ENCODE measurements at places on chromosomes 13 and 19. TPM values are rescaled to one million over a fixed set of nuclear protein-coding genes. Genes with fewer than 3 reads are reported as not detected.

GRCh38 chr13:67048084-67048820, 181.9 kb downstream of the PCDH9 start:
- H3K4me3 ChIP-seq, result no peak overlapping the region
- no peaks in the 10 kb centered on the region for H3K27me3 ChIP-seq
- peaks cover 8% of the 10 kb centered on the region for H3K4me1 ChIP-seq
- H3K36me3 ChIP-seq, result no peaks in the 10 kb centered on the region
- peak overlapping the region; percentile 47 for H3K27ac ChIP-seq

DNA sequence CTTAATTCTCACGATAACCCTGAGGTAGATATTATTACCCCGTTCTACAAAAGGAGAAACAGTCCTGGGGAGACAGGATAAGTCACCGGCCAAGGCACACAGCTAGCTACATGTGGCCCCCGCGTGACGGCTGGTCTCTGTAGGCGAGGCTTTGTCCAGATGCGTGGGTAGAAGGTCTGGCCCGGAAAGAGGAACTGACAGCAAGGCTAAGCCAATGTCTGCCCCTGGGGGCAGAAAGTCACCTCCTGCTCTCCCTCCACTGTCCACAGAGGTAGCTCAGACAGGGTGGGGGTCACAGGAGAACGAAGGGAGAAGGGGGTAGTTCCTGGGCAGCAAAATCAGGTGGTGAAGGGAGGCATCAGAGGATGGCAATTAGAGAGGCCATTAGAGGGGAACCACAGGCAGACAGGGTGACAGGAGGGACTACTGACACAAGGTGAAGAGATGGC, 1.8 kb downstream of the APOC4 start:
- H3K27me3 ChIP-seq, result no peaks in the 10 kb centered on the region
- H3K4me3 ChIP-seq, result no peak overlapping the region
- H3K27ac ChIP-seq, result no peak overlapping the region

DNA sequence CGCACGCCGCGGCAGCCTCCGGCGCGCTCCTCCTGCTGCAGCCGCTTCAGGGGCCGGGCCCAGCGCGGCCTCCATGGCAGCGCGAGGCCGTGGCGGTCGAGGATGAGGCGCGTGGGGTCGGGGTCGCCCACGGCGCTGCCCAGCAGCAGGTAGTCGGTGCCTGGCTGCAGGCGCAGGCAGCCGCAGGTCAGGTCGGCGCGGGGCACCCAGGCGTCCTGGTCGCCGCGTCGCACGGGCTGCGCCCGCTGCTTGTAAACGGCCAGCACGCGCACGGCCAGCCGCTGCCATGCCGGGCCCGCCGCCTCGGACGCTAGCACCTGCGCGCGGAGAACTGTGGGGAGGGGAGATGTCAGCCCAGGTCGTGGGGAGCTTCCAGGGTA, 11.1 kb downstream of the NTN5 start:
- no peaks in the 10 kb centered on the region for H3K27me3 ChIP-seq
- H3K4me1 ChIP-seq, result peaks cover 13% of the 10 kb centered on the region
- H3K4me3 ChIP-seq, result no peak overlapping the region
- H3K27ac ChIP-seq, result peak overlapping the region; percentile 69

- H3K4me3 ChIP-seq, result no peak overlapping the region
- no peak overlapping the region for H3K27ac ChIP-seq
- no peaks in the 10 kb centered on the region for H3K4me1 ChIP-seq
- no peak for DNase-seq
- peaks cover 5% of the 10 kb centered on the region for H3K27me3 ChIP-seq
- H3K36me3 ChIP-seq, result no peaks in the 10 kb centered on the region
Observed at GRCh38 chr13:19067767-19068166, 113.9 kb downstream of the TUBA3C start.

DNA sequence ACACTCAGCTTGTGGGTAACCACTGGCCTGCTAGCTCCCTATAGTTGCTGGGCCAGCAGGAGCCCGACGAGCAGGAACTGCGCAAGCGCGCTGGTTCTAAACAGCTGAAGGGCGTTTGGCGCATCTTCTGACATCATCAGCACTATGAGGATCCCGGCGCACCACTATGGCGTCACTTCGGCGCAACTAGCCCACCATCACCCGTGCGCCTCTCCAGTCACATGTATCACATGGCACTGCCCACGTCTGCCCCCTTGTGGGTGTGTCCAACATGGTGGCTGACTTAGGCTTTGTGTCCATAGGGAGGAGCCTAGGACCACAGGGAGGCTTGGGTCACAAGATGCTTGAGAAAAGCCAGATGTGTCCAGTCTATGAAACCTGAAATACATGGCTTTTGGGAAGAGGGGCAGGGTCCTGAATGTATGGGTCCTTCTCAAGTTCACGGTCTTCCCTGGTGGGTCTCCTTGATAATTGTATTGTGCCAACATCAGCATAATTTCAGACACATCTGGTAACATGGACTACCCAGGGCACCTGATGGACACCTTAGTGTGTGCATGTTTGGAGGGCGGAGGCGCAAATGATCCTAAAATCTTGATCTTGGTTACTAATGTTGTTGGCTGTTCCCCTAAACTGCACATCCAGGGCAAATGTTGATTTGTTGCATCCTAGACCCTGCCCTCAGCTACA, 18.0 kb downstream of the KLK4 start:
- no peaks in the 10 kb centered on the region for H3K4me1 ChIP-seq
- H3K36me3 ChIP-seq, result no peaks in the 10 kb centered on the region
- H3K27me3 ChIP-seq, result peaks cover 89% of the 10 kb centered on the region
- DNase-seq, result no peak
- no peak overlapping the region for H3K27ac ChIP-seq

GRCh38 chr19:18340190-18340989, at the start of gene PGPEP1:
TSS of gene PGPEP1 (plus strand) at chr19:18340598. CDS start at chr19:18340682, 84 bp downstream.
- H3K27ac ChIP-seq, result peak within 1 kb of the TSS; percentile 82
- no peaks in the 10 kb centered on the region for H3K27me3 ChIP-seq
- H3K36me3 ChIP-seq, result peaks cover 7% of the 10 kb centered on the region
- DNase-seq, result peak; percentile 83
- H3K4me1 ChIP-seq, result peaks cover 33% of the 10 kb centered on the region

- no peak for DNase-seq
- no peaks in the 10 kb centered on the region for H3K4me1 ChIP-seq
Observed at GRCh38 chr13:42218576-42218975, 53.4 kb upstream of the AKAP11 start.

DNA sequence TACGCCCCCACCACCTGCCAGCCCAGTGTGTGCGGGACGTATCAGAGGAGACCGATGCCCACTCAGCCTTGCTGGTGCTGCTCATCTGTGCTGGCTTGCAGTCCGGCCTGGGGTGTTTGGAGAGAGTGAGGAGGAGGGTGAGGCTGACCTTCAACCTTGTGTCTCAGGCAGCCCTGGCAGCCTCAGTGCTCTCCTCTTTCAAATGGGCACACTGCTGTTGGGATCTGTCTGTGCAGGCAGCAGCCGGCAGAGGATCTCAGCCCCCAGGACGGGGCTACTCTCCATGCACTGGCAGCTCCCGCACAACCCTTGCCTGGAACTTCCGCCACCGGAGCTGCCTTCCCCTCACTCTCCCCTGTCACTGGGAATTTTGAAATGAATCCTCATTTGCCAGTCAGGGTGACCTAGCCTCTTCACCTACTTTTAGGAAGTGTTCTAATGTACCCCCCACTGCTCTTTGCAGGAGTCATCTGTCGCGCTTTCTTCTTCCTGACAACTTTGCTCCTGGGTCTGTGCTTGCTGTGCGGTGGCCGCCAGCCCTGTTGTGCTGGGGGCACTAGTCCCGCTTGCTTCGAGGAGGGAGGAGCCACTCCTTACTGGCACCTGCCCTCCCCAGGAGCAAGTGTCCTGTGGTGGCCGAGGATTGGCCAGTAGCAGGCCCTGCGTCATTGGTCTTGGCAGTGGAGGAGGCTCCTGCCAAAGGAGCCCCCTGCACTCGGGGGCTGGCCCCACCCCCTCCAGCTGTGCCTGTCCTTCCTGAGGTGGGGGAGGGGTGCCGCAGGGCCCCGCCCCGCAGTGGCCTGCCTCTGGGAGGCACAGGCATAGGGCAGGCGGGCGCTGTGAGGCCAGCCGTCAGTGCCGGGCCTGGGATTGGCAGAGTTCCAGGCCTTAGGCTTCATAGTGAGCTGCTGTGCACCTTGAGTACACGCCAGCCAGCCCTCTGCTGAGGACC, 53.4 kb downstream of the TSSK6 start:
- peak; percentile 58 for DNase-seq
- peaks cover 75% of the 10 kb centered on the region for H3K4me1 ChIP-seq
- peaks cover 19% of the 10 kb centered on the region for H3K36me3 ChIP-seq
- peak overlapping the region; percentile 31 for H3K4me3 ChIP-seq

DNA sequence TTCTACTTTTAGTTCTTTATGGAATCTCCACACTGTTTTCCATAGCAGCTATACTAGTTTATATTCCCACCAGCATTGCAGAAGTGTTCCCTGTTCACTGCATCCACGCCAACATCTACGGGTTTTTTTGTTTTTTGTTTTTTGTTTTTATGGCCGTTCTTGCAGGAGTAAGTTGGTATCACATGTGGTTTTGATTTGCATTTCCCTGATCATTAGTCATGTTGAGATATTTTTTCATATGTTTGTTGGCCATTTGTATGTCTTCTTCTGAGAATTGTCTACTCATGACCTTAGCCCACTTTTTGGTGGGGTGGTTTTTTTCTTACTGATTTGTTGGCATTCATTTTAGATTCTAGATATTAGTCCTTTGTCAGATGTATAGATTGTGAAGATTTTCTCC, 89.7 kb downstream of the FRY start:
- DNase-seq, result no peak
- no peaks in the 10 kb centered on the region for H3K36me3 ChIP-seq
- H3K27ac ChIP-seq, result no peak overlapping the region
- no peaks in the 10 kb centered on the region for H3K27me3 ChIP-seq
- no peak overlapping the region for H3K4me3 ChIP-seq
- H3K4me1 ChIP-seq, result peaks cover 56% of the 10 kb centered on the region

WASF3 gene
- 12.6 TPM for total RNA-seq

DNA sequence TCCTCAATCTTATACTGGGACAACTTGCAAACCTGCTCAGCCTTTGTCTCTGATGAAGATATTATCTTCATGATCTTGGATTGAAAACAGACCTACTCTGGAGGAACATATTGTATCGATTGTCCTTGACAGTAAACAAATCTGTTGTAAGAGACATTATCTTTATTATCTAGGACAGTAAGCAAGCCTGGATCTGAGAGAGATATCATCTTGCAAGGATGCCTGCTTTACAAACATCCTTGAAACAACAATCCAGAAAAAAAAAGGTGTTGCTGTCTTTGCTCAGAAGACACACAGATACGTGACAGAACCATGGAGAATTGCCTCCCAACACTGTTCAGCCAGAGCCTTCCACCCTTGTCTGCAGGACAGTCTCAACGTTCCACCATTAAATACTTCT, 4.0 kb upstream of the KLK3 start:
- H3K4me1 ChIP-seq, result no peaks in the 10 kb centered on the region
- peaks cover 88% of the 10 kb centered on the region for H3K27me3 ChIP-seq
- H3K27ac ChIP-seq, result no peak overlapping the region
- H3K36me3 ChIP-seq, result no peaks in the 10 kb centered on the region

- H3K4me3 ChIP-seq, result no peak overlapping the region
- peaks cover 33% of the 10 kb centered on the region for H3K36me3 ChIP-seq
- peaks cover 17% of the 10 kb centered on the region for H3K4me1 ChIP-seq
- H3K27ac ChIP-seq, result peak overlapping the region; percentile 42
- no peak for DNase-seq
Observed at GRCh38 chr13:113418722-113419049, 34.6 kb downstream of the ADPRHL1 start.

DNA sequence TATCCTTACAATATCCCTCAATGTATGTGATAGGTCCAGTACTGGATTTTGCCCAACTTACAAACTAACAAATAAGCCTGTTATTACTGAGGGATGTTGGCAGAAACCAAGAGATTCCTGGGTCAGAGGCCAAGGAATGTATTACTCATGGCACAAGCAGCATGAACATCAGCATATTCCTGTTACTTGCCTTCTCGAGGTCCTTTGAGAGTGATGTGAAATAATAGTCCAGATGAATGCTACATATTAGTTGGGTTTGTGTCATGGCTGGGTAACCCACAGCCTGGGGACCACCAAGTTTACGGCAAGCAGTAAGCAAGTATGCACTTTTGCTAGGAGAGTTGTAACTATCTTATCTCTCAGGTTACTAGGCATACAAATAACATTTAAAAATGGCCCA, 384.5 kb upstream of the GPC6 start:
- no peak overlapping the region for H3K4me3 ChIP-seq
- H3K27ac ChIP-seq, result no peak overlapping the region
- H3K4me1 ChIP-seq, result no peaks in the 10 kb centered on the region
- no peaks in the 10 kb centered on the region for H3K27me3 ChIP-seq

PSPC1 gene
- total RNA-seq, result 25.3 TPM

CABP5 gene
- not detected for total RNA-seq

DNA sequence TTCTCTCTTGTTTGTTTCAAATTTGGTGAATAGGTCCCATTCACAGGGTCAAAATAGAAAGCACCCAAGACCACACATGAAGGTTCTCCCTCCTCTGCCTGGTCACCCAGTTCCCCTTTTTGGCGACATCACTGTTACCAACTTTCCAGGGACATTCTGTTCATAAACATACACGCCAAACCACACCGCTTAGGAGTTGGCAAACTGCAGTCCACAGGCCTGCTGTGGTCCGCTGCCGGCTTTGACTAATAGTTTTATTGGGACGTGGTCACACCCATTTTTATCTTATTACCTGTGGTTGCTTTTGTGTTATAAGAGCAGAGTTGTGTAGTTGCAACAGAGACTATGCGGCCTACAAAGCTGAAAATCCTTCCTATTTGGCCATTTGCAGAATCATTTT, 24.2 kb downstream of the UHRF1 start:
- H3K27me3 ChIP-seq, result no peaks in the 10 kb centered on the region
- no peak overlapping the region for H3K27ac ChIP-seq
- no peaks in the 10 kb centered on the region for H3K4me1 ChIP-seq
- H3K4me3 ChIP-seq, result no peak overlapping the region
- DNase-seq, result no peak
- H3K36me3 ChIP-seq, result no peaks in the 10 kb centered on the region

C19orf85 gene
- not detected for total RNA-seq

TNFSF9 gene
- total RNA-seq, result 0.38 TPM

SULT2A1 gene
- not detected for total RNA-seq

LSR gene
- 4.5 TPM for total RNA-seq

CD70 gene
- not detected for total RNA-seq

LILRA1 gene
- total RNA-seq, result 0.22 TPM

DNA sequence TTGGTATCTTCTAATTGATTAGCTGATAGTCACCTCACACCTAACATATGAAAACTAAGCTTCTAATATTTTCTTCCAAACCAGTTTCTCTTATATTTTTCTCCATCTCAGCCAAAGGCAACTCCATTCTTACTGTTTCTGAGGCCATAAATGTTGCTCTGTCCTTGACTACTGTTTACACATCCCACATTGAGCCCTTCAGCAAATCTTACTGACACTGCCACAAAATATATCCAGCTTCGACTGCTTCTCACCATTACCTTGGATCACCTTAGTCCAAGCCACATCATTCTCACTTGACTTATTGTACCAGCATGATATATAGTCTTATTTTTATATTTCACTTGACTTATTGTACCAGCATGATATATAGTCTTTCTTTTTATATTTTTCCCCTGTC, 121.6 kb downstream of the MAB21L1 start:
- peaks cover 5% of the 10 kb centered on the region for H3K4me1 ChIP-seq
- no peak for DNase-seq
- peaks cover 8% of the 10 kb centered on the region for H3K36me3 ChIP-seq
- H3K4me3 ChIP-seq, result no peak overlapping the region
